CD8-positive, alpha-beta memory T cell (primary cell): ENCODE measurements at places on chromosomes 1 and 21.

DNA sequence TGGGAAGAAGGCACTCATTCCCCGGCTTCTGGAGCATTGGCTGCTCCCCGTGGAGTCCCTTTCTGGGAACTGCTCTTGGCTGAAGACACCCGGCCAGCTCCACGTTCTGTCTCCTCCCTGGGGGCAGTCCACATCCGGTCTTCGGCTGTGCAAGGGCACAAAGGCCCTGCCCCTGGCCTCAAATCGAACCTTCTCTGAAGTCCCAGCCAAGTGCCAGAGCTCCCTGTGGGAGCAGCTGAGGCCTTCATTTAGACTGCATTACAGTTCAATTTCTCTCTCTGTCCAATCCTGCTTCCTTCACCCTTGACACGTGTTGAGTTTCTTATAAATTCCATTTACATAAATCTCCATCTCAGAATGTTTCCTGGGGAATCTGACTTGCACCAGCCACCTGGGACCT is 132.9 kb upstream of the POU3F1 start:
- DNase-seq, result no peak

DNA sequence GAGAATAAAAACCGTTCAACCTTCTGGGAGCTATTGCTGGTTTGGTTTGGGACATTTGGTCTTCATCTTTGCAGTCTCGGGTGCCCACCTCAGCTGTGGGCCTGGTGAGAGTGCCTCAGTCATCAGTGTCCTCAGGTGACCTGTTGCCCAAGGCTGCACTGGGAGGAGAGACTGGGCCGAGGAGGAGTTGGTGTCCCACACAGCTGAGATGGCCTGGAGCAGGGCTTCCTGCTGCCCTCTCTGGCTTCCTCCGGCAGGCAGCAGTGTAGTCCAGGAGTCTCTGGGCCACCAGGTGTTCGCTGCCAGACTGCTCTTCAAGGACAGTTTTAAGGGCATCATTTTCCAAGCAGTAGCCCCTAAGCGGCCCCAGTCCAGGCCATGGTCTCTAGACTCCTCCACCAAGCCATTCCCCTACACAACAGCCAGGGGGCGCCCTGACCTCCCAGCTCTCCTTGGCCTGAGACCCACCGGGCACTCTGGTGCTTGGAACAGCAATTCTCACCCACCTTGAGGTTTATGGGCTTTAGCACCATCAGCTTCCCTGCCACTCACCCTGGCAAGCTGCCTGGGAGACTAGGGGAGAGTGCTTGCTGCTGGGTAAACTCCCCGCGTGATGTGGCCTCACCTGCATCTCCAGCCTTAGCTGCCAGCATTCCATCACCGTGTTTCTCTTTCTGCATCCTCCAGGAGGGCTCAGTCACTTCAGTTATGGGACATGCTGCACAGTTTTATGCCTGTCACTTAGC is 9.1 kb upstream of the SYTL1 start:
- DNase-seq, result peak; percentile 53

DNA sequence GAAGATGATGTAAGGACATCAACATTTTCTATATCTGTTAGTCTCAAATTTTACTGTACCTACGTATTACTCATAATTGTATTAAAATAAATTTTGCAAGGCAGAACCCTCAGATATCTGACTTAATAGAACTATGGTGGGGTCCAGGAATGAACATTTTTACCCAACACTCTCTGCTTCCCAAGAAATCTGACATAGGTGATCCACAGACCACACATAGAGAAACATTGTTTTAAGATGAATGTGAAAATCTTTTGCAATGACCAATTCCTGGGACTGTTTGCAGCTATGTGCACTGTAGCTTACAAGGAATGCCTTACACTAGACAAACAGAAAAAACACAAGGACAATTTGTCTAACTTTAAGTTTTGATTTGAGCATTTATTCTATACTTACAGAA is 645.6 kb upstream of the ADGRL2 start:
- no peak for DNase-seq

DNA sequence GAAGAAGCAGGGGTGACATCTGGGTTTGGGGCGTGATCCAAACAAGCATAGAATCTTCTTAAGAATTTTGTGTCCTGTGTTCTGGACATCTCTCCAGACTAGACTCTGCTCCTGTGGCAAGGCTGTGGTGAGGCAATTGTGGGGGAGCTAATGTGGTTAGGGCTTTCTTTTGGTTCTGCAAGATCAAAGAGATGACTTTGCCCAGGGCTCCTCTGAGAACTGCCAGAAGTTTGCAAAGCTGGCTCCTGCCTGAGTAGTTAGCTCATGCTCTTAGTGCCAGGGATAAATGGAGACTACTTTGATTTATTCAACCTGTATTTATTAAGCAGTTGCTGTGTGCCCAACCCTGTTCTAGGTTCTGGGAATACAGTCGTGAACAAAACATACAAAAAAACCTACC is 34.0 kb upstream of the CRNN start:
- DNase-seq, result no peak

- DNase-seq, result no peak
These were observed 61.6 kb downstream of the FHAD1 start for GRCh38 chr1:15308621-15309027.
